ENCODE measurements at places on chromosomes 4 and X.

DNA sequence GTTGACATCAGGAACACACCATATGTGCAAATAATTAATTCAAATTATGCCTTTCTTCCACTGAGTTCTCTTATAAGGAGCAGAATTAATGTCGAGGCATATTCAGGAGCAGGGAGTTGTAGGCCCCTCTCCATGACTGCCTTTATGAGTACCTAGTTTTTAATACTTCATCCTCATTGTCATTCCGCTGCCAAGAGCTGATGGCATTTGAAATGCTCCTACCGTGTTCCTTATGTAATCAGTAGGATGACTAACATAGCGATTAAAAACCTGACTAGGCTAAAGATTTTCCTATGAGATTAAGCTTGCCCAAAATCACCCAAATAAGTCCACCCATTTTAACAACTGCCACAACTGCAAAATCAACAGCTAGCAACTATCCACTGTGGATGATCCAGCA, 220.6 kb downstream of the DHX15 start:
- no peaks in the 10 kb centered on the region for H3K36me3 ChIP-seq
- no peak overlapping the region for H3K27ac ChIP-seq
- DNase-seq = no peak
- no peaks in the 10 kb centered on the region for H3K4me1 ChIP-seq
- no peaks in the 10 kb centered on the region for H3K27me3 ChIP-seq

DNA sequence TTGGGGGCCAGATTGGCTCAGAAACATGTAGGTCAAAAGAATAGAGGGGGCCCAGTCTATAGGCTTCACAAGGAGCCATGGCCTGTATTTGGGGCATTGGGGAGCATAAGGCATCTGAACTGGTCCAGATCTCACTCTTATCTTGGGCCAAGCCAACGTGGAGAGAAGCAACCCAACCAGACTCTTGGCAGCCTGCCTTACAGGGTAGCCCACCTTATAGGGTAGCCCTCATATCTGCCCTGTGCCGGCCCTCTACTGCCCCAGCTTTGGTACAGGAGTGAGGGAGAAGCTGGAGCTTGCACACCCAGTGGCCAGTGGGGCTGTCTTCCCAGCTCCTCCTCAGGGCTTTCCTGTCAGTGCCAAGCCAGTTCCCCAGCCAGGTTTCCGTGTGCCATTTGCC, 142.2 kb downstream of the AMMECR1 start:
- H3K4me1 ChIP-seq = no peaks in the 10 kb centered on the region
- no peak for DNase-seq
- H3K36me3 ChIP-seq = peaks cover 7% of the 10 kb centered on the region
- H3K27ac ChIP-seq = no peak overlapping the region

GRCh38 chr4:76585897-76586360, 150.9 kb downstream of the SHROOM3 start:
- peak overlapping the region; percentile 79 for H3K27ac ChIP-seq
- DNase-seq = peak; percentile 81
- no peaks in the 10 kb centered on the region for H3K27me3 ChIP-seq
- peak overlapping the region; percentile 39 for H3K4me3 ChIP-seq

GRCh38 chr4:103499094-103499493, 220.7 kb downstream of the TACR3 start:
- no peak overlapping the region for H3K27ac ChIP-seq
- H3K4me1 ChIP-seq = no peaks in the 10 kb centered on the region
- H3K4me3 ChIP-seq = no peak overlapping the region
- H3K27me3 ChIP-seq = no peaks in the 10 kb centered on the region

- no peak for DNase-seq
- H3K4me3 ChIP-seq = no peak overlapping the region
- no peaks in the 10 kb centered on the region for H3K4me1 ChIP-seq
- no peak overlapping the region for H3K27ac ChIP-seq
- no peaks in the 10 kb centered on the region for H3K27me3 ChIP-seq
Measured at GRCh38 chrX:154602226-154602625, 16.9 kb downstream of the CTAG1B start.

DNA sequence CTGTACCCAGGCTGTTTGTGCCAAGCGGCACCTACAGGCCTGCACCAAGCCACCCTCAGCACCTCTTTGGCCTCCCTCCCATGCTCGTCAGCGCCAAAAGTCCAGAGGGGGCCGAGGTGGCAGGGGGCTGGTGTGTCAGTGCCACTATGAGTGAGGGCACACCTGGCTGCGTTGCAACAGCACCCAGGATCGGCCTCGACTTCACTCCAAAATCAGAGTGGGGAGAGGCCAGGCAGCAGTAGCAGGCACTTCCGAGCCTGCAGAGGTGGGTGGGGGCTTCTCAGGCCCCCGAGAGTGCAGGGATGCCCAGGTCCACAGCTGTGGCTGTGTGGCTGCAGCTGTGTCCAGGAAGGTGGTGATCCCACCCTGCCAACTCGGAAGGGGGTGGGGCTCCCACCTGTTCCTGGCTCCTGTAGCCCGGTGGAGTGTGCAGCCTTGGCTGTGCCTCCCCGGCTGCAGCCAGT, 58.5 kb downstream of the PPA2 start:
- no peaks in the 10 kb centered on the region for H3K4me1 ChIP-seq
- no peak overlapping the region for H3K4me3 ChIP-seq
- H3K27ac ChIP-seq = no peak overlapping the region
- no peak for DNase-seq

DNA sequence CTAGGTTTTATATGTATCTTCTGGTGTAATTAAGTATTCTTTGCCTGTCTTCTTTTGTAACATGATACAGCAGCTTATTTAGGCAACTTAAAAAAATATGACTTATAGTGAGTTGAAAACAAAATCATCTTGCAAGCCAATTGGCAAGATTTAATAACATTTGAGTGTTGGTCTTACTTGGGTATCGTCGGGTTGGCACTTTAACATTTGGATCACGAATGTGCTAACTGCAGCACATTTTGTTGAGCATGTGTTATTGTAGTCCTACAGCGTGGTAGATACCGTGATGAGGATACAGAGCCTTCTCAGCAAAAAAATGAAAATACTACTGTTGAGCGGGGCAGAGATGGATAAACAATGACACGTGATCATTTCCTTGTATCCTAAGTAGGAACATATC, 295.3 kb downstream of the ARHGAP10 start:
- no peak overlapping the region for H3K27ac ChIP-seq
- no peaks in the 10 kb centered on the region for H3K4me1 ChIP-seq
- DNase-seq = no peak

DNA sequence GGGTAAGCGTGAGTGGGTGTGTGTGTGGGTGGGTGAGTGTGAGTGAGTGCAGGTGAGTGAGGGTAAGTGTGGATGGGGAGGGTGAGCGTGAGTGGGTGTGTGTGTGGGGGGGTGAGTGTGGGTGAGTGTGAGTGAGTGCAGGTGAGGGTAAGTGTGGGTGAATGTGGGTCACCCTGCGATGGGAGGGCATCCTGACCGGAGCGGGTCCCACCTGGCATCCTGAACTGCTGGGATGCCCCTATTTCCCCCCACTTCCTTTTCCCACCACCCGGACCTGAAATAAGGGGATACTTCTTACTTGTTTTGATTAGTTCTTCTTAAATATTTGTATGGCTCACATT, 49.5 kb downstream of the ING2 start:
- H3K4me1 ChIP-seq = no peaks in the 10 kb centered on the region
- no peak for DNase-seq
- H3K4me3 ChIP-seq = no peak overlapping the region
- no peak overlapping the region for H3K27ac ChIP-seq
- no peaks in the 10 kb centered on the region for H3K27me3 ChIP-seq

- no peak for DNase-seq
- H3K27ac ChIP-seq = no peak overlapping the region
- no peak overlapping the region for H3K4me3 ChIP-seq
- no peaks in the 10 kb centered on the region for H3K36me3 ChIP-seq
- H3K27me3 ChIP-seq = no peaks in the 10 kb centered on the region
Measured at GRCh38 chr4:181147416-181147951, 1095.7 kb upstream of the TENM3 start.

DNA sequence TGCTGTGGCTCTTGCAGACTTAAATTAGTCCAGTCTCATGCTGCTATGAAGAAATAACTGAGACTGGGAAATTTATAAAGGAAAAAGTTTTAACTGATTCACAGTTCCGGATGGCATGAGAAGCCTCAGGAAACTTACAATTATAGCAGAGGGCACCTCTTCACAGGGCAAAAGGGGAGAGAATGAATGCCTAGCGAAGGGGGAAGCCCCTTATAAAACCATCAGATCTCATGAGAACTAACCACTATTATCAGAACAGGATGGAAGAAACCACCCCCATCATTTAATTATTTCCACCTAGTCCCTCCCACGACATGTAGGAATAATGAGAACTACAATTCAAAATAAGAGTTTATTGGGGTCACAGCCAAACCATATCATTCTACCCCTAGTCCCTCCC, 91.4 kb downstream of the GPR174 start:
- H3K27ac ChIP-seq = no peak overlapping the region
- no peaks in the 10 kb centered on the region for H3K36me3 ChIP-seq
- H3K4me1 ChIP-seq = no peaks in the 10 kb centered on the region
- no peak for DNase-seq
- no peaks in the 10 kb centered on the region for H3K27me3 ChIP-seq

- H3K27me3 ChIP-seq = no peaks in the 10 kb centered on the region
- H3K36me3 ChIP-seq = no peaks in the 10 kb centered on the region
Measured at GRCh38 chr4:26287756-26288155, 33.1 kb upstream of the RBPJ start.

GRCh38 chrX:1493877-1494510, 41.3 kb upstream of the ASMTL start:
- H3K27me3 ChIP-seq = no peaks in the 10 kb centered on the region
- H3K4me3 ChIP-seq = no peak overlapping the region
- no peaks in the 10 kb centered on the region for H3K36me3 ChIP-seq
- no peaks in the 10 kb centered on the region for H3K4me1 ChIP-seq
- H3K27ac ChIP-seq = peak overlapping the region; percentile 43

DNA sequence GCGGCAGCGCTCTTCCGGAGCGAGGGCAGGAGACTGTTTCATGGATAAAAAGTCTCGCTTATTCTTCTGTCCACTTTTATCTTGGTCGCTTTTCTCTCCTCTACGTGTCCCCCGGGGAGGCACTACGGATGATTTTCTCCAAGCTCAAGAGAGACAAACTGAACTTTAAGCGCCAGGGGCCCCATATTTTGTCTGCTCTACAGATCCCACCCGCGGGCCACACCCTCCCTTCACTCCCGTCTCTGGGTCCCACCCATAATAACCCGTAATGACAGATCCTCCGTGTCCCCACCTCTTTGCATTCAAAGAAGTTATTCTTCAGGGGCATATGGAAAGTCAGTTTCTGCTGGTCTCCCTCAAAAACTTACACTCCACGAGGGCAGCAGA, at the start of gene CORIN:
CORIN (minus strand) TSS at position 160 of the 387 bp plus-strand sequence; CDS start at position 42, 118 bp downstream.
- peaks cover 43% of the 10 kb centered on the region for H3K4me1 ChIP-seq
- no peaks in the 10 kb centered on the region for H3K27me3 ChIP-seq
- H3K36me3 ChIP-seq = no peaks in the 10 kb centered on the region
- no peak for DNase-seq
- peak within 1 kb of the TSS; percentile 85 for H3K27ac ChIP-seq

- H3K4me3 ChIP-seq = no peak overlapping the region
- no peak for DNase-seq
- no peaks in the 10 kb centered on the region for H3K4me1 ChIP-seq
- H3K27me3 ChIP-seq = no peaks in the 10 kb centered on the region
- no peaks in the 10 kb centered on the region for H3K36me3 ChIP-seq
Measured at GRCh38 chrX:26562156-26562555, 346.2 kb downstream of the MAGEB5 start.
